ENCODE measurements at places on chromosomes 6 and 20.
A peak's percentile ranks its signal among the peaks of the same experiment; 100 is the strongest.

GRCh38 chr6:47207261-47207660, 102.4 kb downstream of the TNFRSF21 start:
- no peak for DNase-seq

DNA sequence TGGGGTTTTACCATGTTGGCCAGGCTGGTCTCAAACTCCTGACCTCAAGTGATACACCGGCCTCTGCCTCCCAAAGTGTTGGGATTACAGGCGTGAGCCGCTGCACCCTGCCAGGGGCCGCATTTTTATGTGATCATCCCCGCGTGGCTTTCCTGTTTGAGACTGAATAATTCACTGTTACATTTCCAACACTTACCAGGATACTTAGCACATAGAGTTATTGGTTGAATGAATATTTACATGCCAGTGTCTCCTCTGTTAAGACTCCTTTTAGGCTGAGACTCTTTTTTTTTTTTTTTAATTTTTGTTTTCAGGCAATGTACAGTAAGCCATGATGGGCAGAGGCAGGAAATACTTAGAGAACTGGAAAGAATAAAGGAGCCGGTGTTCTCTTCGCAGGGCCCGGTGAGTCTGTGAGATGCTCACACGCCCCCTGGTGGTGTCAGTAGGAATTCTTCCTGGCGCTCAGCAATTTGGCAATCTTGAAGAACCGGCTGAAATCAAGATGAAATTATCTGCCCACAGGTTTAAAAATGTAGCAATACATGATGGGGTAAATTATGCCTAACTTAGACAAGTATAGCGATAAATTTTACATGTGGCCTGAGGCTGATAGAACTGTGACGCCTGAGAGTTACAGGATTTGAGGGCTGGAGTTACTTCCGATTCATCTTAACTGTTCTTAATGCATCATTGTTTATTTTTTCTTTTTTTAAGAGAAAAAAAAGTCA, 7.6 kb upstream of the RNF114 start:
- DNase-seq: peak; percentile 19

GRCh38 chr6:130565696-130566095, 199.9 kb downstream of the TMEM200A start:
- no peak for DNase-seq

DNA sequence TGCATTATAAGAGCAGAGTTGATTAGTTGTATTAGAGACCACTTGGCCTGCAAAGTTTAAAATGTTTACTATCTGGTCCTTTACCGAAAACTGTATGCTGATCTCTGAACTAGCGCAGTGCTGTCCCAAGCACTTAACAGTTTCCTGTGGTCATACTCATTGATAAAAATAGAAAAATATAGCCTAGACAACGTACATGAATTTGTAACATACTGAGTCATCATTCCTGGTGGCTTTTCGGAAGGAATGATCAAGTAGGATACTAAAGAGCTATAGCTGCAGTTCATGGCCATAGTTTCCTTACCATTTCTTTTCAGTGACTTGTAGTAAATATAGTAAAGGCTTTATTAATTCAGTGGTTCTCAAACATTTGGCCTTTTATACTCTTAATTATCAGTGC, 18.4 kb downstream of the TTK start:
- no peak for DNase-seq

GRCh38 chr6:44245391-44245911, 1.4 kb upstream of the HSP90AB1 start:
- DNase-seq: no peak

- no peak for DNase-seq
Observed at GRCh38 chr20:40464731-40465208, 224.3 kb downstream of the MAFB start.

GRCh38 chr6:132483779-132484679, 28.9 kb downstream of the STX7 start:
- DNase-seq: no peak

DNA sequence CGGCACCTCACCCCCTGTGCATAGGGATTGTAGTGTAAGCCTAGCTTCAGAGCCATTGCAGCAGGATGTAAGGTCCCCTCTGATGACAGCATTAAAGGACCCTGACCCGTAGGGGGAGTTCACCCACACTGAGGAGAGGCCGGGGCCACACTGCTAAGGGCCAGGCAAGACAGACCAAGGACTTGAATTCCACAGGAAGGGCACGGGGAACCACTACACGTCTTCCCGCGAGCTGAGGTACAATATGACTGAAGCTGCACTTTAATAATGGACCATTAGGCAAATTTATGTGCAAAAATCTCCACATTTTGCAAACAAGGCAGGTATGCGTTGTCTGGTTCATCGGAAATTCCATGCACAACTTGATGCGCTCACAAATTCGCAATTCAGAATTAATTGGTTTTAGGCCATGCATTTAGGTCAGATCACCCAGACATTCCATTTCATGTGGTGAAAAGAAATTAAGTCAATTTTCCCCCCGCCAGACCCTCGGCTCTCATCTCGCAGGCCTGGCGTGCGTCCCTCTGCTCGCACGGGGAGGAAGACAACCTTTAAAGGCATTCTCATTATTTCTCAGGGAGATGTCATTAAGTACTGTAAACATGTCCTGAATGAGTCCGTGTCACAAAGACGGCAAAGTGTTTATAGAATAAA, 111.8 kb downstream of the FOXA2 start:
- DNase-seq: no peak

- DNase-seq: no peak
Observed at GRCh38 chr6:5521322-5521721, 260.0 kb downstream of the FARS2 start.

DNA sequence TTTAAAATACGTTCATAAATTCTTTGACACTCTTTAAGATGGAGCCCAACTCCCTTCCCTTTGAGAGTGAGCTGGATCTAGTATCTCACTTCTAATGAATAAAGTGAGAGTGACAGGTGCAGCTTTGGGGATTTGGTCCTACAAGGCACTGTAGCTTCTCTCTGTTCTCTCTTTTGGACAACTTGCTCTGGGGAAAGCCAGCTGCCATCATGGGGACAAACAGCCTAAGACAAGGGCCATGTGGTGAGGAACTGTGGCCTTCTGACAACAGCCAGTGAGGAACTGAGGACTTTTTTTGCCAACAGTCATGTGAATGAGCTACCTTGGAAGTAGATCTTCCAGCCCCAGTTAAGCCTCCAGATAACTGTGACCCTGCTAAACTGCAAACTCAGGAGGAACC, 272.8 kb upstream of the AGPAT4 start:
- no peak for DNase-seq

- no peak for DNase-seq
Observed at GRCh38 chr6:21423106-21423854, 170.3 kb upstream of the SOX4 start.

GRCh38 chr6:26026833-26027490, 60.3 kb upstream of the HFE start:
- peak; percentile 68 for DNase-seq

DNA sequence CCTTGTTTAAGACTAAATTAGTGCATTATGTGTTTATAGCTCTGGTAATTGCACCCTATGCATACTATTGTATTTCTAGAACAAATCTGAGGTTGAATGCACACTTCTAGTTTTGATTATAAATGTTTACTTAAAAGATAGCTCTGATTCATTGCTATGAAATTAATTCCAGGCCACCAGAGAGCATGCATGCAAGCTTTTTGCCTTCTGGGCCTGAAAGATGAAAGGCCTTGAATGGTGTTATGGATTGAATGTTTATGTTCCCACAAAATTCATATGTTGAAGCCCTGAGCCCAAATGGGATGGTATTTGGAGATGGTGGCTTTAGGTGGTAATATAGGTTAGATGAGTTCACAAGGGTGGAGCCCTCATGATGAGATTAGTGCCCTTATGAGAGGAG, 695.0 kb upstream of the MAP3K7 start:
- no peak for DNase-seq

- no peak for DNase-seq
Observed at GRCh38 chr6:104613416-104614001, 246.2 kb downstream of the HACE1 start.
